Fibroblast of villous mesenchyme (primary cell): ENCODE measurements at places on chromosomes 2 and 18.

- DNase-seq = no peak
Measured at GRCh38 chr2:76812156-76812555, 710.0 kb downstream of the LRRTM4 start.

- no peak for DNase-seq
Measured at GRCh38 chr2:70062270-70062669, 25.0 kb upstream of the PCBP1 start.

GRCh38 chr2:16434393-16434792 is 231.2 kb downstream of the CYRIA start:
- no peak for DNase-seq

- DNase-seq = peak; percentile 5
Measured at GRCh38 chr2:124983595-124983994, 958.5 kb downstream of the CNTNAP5 start.

DNA sequence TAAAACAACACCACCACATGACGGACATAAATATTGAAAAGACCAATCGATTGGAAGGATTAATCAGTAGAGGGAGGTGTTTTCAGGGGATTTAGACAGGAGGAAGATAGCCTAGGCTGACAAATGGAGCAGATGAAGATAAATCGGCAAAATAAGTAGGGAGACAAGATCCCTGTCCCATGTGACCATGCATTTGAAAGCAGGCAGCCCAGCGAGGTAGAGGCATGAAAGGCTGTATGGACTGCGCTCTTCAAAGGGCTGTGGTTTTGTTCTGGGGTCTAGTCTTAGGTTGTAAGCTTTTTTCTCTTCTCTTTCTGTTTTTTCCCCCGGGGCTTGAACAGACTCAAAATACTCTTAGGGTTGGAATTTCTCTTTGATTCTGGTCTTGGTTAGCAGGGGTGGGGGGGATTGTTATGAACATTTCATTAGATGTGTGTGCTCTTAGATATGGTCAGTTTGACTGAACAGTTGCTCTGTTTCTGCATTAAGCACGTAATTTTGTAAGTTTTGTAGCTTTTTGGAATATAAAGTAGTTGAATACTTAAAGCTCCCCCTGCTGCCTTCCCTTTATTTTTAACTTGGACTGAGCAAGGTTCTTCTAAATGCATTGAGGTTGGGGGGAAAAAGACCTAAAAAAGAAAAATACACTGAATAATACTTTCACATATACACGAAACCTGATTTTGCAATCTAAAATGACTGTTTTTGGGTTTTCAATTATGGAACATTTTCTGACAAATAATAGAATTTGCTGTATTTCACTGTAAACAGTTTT is 32.2 kb downstream of the ZNF532 start:
- DNase-seq = no peak

DNA sequence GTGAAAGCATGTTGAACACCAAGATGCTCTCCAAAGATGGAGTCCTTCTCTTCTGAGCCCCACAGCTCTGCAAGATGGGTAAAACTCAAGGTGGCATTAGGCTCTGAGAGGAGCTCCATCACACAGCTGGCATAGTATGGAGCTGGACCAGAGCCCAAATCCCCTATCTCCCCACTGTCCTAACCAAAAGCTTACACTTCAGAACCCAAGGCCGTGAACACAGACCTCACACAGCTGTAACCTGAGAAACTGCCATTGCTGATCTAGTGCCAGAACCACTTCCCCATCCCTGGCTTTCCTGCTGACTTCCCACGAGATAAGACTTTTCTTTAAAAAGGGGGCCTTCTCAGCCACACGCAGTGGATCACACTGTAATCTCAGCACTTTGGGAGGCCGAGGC is 25.0 kb downstream of the TTC32 start:
- no peak for DNase-seq

DNA sequence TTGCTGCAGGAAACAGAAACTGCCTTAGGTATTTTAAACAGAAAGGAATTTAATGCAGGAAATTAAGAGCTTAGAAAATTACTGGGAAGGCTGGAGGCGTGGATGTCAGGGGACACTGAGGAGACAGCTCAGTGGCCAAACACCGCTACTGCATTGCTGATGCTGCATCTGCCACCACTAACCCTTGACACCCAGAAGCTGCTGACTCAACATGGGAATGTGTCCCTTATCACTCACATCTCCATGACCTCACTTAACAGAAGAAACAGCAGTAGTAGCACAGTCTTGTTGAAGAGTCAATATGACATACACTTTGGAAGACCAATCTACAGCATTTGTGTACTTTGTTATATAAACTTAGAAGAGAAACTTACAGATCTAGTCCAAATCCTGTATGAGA is 906.1 kb downstream of the SLC4A3 start:
- DNase-seq = peak; percentile 58

- no peak for DNase-seq
Measured at GRCh38 chr18:37392648-37393047, 172.9 kb downstream of the CELF4 start.

DNA sequence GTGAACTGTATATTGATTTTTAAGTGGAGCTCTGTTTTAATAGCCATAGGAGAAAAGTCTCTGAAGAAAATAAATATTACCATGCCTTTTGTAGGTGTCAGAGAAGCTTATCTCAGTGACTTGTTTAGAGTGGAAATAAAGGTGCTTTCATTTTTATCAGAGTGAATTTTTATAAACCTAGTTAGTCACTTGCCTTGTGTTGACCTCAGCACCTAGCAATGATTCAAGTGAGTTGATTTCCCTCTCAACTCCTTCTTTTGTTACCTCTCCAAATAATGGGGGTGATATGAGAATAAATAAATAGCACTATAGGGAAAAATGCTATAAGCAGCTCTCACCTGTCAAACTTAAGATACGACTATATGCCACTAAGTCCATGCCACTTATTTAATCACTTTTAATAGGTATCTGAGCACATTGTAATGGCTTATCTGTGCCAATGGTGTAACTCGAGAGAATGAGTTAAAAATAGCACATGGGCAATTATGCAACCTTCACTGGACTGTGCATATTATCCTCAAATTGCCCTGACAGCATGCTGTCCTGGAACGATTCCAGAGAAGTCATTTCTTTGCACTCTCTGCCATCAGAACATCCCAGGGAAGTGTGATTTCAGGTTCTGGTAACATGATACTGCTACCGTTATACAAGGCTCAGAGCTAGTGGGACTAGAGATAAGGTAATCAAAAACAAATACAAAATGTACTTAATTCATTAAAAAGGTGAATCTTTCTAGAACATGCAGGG is 290.8 kb downstream of the CCDC85A start:
- peak; percentile 47 for DNase-seq

DNA sequence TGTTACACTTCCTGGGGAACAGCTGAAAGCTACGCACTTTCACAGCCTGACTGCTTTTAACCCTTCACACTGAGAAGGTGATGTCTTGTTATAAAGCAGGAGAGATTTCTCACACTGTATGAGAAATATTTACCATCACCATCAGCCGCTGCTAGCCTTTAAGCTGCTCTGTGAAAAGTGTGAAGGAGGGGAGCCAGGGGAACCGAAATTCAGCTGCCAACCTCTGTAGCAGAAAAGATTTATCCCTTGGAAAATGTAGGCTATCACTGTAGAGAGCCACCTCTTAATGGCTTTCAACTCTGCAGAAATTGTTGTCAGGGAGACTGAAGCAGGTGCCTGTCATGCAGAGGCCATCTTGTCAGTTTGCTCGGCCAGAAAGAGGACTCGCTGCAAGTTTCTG is 145.3 kb downstream of the SP3 start:
- no peak for DNase-seq

- DNase-seq = peak; percentile 35
Measured at GRCh38 chr18:67421651-67422050, 94.9 kb downstream of the DSEL start.

DNA sequence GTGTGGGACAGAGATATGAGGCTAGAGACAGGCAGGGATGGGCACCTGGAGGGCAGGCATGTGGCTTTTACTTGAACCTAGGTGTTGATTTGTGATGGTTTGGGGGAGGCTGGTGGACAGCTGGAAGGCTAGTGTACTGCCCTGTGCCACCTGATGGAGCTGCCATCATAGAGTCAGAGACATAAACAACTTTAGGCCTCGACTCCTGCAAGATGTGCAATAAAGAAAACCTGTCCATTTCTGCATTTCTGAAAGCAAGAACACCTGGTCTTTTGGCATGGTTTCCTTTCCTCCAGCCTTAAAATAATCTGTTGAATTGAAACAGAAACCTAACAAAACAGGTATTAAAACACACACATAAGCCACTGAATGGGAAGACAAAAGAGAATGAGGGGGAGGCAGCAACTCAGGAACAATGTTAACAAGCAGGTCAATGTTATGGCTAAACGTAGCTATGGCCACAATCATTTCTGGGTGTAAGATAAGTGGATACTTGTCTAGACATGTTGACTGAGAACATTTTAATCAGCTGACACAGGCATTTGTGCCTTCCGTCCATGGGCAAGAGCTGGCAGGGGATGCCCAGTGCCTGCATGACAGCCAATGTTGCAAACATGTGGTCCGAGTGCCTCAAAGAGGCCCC is 87.8 kb downstream of the KCTD1 start:
- no peak for DNase-seq

DNA sequence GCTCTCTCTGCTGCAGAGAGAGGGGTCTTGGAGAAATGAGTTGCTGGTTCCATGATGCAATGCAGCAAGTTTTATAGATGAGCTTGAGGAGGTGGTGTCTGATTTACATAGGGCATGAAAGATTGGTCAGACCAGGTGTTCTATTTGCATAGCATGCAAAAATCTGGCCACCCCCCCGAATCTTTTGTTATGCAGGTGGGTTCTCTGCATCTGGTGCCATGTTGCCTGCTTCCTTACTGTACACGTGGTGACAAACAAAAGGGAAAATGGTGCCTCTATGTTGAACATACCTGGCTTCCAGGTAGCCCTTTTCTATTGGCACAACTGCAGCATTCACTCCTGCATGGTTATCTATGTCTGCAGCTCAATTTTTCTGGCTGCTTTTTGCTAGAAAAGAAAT is 169.4 kb downstream of the GALNT1 start:
- DNase-seq = no peak

- no peak for DNase-seq
Measured at GRCh38 chr2:190158798-190159434, 96.4 kb upstream of the MSTN start.

DNA sequence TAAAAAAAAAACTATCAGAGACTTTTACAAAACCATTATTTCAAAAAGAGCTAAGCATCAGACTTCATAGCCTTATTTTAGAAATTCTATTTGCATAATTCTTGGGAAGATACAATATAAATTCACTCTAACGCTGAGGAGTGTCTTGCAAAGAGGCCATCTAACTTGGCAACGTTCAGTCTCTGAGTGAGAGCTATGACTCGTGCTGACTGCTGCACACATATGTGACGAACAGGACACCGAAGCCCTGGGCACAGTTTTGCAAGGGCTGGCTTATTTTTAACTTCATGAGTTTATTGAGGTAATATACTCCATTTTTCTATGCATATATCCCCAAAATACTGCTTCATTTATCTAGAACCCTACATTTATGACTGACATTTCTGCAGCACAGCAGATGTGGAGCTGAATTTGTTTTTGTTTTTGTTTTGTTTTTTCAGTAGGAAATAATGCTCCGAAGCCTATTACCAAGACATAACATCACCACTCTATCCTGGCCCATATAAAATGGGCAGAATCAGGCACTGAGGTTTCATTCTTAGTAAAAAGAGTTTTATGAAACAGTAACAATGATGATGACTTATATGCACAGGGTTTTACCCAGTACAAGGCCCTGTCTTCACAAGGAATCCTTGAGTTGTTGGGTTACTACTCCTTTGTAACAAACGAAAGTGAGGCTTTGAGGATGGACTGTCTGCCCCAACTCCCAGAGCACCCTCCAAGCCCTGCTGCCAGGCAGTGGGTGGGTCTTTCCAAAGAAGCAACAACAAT is 68.3 kb downstream of the CRACDL start:
- DNase-seq = no peak

- peak; percentile 39 for DNase-seq
Measured at GRCh38 chr2:5691985-5692529, at the start of gene SOX11. SOX11 (plus strand) TSS chr2:5692384; CDS start chr2:5692722, 338 bp downstream.

DNA sequence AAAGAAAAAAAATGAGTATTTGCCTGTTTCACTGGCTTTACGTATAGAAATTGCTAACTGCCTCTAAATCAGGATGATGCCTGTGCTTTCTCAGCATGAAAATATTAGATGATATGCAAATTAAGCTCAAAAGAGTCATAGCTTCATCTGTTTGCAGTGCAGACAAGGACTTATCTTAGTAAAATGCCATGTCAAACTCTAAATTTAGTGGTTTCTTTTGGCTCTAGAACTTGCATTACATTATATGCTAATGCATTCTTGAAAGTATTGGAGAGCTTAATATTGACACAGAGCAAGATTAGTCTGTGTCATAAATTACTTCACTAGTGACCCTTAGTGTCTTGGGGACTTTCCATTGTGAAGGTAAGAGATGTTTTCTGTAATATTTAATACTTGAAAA is 1109.1 kb upstream of the NRXN1 start:
- DNase-seq = no peak

- no peak for DNase-seq
Measured at GRCh38 chr18:13580991-13581390, 145.4 kb downstream of the FAM210A start.

GRCh38 chr2:165239230-165239629 is at the start of gene SCN2A:
SCN2A (plus strand) TSS chr2:165239414; CDS start chr2:165295824, 56,410 bp downstream.
- DNase-seq = peak; percentile 51

DNA sequence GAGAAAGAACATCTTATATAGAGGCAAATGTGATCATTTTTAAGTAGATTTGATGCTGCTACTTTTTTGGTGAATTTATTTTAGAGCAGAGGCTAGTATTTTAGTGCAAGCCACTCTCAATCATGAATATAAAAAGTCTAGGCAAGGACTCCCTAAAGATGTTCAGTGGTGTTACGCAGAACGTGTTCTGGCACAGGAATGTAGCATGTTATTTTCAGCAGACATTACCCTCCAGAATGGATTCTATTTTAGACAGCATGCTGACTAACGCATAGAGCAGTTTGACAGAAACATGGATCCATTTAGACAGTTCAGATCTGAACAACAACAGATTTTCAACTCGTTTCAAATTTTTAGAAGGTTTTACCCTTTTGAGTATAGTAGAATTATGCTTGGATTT is 54.1 kb downstream of the DSC3 start:
- no peak for DNase-seq

GRCh38 chr2:96756788-96757476 is 3.8 kb upstream of the CNNM4 start:
- DNase-seq = no peak

DNA sequence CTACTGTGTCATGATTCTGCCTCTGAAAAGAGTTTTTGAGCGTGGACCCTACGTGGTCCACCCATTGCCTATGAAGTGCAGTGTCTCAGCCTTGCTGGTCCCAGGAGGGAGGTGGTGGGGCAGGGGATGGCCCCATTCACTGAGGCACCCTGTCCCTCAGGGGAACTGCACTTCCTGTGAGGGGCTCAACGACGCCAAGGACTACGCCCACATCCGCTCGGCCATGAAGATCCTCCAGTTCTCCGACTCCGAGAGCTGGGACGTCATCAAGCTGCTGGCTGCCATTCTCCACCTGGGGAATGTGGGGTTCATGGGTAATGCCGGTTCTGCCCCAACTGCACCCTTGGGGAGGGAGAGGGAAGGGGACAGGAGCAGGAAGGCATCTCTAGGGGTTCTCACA is 42.5 kb downstream of the MYO7B start:
- DNase-seq = no peak

GRCh38 chr18:29080946-29081345 is 904.0 kb upstream of the CDH2 start:
- DNase-seq = no peak

- DNase-seq = no peak
Measured at GRCh38 chr2:20478961-20479360, 32.1 kb downstream of the RHOB start.
